C1 segment of cervical spinal cord (tissue), 14 donors: ENCODE measurements at places on chromosomes 3 and 15.

DNA sequence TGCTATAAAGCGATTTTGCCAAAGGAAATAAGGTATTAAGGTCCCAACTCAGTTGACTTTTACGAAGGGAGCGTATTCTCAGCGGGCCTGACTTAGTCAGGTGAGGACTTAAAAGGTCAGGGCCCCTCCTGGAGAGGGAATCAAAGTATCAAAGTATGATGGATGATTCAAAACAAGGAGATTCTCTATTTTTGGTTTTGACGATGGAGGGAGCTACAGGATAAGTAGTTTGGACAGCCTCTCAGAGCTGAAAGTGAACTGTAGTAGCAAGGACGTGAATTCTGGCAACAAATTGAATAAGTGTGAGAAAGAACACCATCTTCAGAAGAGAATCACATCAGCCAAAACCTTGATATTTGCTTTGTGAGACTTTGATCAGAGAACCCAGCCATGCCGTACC lies 1186.5 kb downstream of the SI start:
- no peak for DNase-seq

DNA sequence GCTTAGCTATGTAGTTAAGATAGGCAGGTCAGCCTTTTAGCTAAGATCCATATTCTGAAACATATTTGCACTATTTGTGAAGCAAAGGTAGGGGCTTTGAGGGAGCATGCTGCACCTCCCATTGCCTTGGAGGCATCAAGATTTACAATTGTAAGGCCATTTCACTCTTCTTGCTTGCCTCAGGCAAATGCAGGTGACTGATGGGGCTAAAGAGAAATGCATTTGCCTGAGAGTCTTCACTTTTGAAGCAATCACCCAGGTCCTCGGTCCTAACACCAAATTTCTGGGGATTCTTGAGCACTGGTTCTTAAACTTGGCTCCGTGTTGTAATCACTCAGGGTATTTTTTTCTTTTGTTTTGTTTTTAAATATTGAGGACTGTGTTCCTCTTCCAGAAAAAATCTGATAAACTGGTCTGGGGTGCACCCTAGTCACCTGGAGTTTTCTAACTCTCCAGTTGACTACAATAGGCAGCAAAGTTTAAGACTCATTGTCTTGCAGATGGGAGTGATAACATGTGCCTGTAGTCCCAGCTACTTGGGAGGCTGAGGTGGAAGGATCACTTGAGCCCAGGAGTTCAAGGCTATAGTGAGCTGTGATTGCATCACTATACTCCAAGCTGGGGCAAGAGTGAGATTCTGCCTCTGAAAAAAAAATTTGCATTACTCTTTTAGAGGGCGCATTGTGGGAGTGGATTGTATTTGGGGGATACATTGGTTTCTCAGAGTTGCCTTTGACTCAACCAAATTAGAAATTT lies 68.1 kb downstream of the EOMES start:
- no peak for DNase-seq

GRCh38 chr3:26484140-26484539 lies 138.4 kb upstream of the LRRC3B start:
- DNase-seq: no peak

GRCh38 chr3:14113965-14114635 lies 10.6 kb downstream of the CHCHD4 start:
- no peak for DNase-seq

GRCh38 chr3:124514683-124515082 lies 215.6 kb upstream of the UMPS start:
- DNase-seq: no peak

DNA sequence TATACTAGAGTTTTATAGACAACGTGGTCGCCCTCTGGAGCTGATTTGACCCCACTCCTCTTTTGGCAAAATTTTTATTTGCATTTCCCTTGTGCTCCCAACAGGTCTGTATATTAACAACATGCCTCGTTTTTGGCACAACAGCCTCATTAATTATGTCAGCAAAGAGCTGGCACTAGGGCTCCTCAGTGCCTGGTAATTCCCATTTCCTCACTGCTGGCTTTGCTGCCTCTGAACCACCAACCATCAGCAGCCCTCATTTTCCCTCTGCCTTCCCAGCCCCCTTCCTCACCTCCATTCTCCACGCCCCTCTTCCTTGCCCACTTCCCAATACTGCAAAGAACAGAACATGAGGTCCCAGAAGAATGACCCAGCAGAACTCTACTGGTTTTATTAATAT lies 204.8 kb downstream of the ABHD5 start:
- DNase-seq: no peak

DNA sequence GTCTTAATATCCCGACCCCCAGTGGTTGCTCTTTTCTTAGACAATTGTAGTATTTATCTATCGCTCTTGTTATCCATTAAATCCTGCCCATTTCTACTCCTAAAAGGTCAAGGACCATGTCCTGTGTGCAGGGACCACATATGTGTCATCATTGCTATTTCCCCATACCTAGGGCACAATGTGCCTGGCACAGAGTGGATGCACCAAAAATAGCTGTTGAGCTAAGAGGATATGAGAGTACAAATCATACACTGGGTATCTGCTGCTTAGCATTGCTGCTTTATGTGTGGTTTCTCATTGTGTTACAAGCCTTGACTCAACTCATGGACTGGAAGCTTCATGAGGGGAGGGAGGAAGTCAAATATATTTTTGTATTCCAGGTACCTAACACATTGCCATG lies 3.4 kb upstream of the MITF start:
- no peak for DNase-seq

GRCh38 chr15:73822998-73823397 lies 50.4 kb upstream of the TBC1D21 start:
- DNase-seq: no peak
